ENCODE measurements at places on chromosomes 11 and 22.

DNA sequence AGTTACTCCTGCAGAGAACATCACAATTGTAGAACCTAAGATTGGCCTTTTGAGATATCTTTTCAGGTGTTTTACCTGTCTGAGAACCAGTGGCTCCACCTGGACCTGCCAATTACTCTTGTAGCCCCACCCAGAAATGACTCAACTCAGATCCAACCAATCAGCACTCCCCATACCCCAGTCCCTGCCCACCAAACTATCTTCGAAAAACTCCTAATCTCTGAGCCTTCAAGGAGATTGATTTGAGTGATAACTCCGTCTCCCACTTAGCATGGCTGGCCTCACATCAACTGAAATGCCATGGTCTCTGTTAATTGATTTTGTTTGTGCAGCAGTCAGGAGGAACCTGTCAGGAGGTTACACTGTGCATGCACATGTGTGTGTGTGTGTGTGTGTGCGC, 103.6 kb downstream of the MTNR1B start:
- DNase-seq: no peak

- no peak for DNase-seq
These were observed 32.3 kb upstream of the CCDC89 start for GRCh38 chr11:85718126-85718943.

DNA sequence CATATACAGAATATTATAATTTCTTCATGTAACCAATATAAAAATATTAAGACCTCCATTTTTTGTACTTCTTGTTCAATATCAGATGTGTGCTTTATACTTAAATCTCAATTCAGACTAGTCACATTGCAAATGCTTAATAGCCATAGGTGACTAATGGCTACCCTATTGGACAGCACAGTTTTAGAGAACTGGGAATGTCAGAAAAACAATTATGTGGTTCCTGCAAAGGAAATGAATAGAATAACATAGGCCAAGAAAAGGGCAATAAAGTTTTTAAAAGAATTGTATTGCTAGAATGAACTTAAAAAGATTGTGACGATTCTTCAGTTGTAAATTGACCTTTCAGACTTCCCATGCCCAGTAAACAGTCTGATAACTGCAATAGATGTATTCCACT, 843.0 kb downstream of the METTL15 start:
- DNase-seq: no peak

GRCh38 chr11:12232817-12233601, 122.6 kb downstream of the MICAL2 start:
- no peak for DNase-seq

DNA sequence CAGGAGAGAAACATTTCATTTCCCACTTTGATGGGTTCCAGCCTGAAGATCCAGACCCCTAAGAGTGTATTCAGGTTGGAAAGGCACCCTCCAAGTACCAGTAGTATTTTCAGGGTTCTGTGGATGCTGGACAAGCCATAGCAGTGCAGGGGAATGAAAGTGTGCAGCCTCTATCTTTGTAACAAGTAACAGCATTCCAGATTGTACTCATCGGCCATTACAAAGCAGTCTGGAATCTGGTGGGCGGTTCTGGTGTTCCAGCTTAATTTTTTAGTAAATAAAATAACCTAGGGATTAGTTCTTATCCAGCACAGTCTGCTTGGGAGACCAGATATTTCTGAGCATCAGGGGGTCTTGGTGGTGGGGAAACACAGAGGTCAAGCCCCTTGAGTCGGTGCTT, 22.6 kb downstream of the APLNR start:
- no peak for DNase-seq
